ENCODE measurements at places on chromosomes 5 and 9. TPM values are rescaled to one million over a fixed set of nuclear protein-coding genes. Genes with fewer than 3 reads are reported as not detected.

The MYMK gene
- total RNA-seq: not detected

The TCF7 gene
- 0.97 TPM for total RNA-seq

The CDC25C gene
- total RNA-seq: 21.1 TPM

GRCh38 chr9:3692606-3693005 is 166.8 kb upstream of the RFX3 start:
- no peak for DNase-seq

DNA sequence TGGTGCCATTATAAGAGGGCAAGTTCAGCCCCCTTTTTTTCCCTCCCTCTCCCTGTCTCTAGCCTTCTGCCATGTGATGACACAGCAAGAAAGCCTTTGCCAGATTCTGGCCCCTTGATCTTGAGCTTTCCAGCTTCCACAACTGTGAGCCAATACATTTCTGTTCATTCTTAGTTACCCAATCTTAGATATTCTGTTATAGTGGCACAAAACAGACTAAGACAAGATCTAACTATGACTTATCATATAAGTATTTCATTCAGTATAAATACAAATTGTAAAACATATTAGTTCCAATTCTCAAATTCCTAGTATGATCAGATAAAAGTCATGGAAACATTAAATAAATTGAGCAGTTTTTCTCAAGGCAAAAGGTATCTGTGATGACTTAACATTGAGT is 276.3 kb downstream of the COX7C start:
- DNase-seq: no peak

- DNase-seq: no peak
These were observed 52.5 kb downstream of the ZNF474 start for GRCh38 chr5:122181863-122182262.

DNA sequence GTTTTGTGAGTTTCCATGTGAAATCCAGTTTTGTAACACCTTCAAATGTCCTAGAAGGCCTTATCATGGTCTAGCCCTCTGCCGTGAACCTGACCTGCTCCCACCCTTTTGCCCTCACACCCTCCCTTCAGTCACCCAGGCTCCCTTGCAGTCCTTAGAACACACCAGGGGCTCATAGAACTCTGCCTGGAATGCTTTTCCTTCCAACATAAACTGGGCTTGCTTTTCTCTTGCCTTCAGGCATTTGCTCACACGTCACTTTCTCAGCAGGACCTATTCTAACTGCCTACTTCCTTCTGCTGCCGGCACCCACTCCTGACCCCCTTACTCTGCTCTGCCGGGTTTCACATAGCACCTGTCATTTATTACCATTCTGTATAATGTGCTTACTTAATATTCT is 111.9 kb downstream of the PDE8B start:
- no peak for DNase-seq

DNA sequence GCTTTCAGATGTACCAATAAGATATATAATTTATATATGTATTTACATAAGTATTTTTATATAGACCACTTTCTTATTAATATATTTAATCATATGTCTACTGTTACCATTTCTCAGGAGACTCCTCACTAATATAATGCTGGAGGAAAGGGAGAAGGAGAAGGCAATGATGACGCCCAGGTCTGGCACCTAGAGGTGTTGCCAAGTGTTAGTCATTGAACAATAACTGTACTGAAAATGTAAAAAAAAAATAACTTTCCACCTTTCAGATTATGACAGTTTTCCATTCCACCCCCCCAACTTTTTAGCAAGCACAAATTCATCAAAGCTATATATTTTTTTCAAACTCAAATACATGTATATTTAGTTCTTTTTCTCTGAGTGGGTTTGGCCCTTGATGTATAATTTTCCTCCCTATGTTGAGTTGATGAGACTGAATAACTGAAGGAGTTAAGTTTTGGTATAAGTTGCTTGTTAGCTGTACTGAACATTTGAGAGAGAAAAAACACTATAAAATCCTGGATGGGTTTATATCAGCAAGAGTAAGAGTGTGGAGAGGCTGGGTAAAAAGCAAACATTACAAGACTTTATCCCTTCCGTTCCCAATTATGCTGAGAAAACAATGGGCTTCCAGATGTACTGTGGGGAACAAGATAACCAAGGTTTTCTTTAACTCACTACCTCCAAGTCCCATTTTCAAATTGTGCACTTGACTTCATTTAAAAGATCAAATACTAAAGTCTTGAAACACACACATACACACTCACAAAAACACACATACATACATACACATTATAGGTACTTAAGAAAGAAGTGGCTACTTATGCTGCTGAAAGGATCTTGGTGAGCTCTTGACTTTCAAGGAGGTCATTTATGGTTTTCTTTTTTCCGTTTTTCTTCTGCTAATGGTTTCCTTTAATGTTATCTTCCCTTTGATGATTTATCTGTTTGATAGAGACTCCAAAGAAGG is 142.8 kb upstream of the IFNE start:
- no peak for DNase-seq

GRCh38 chr9:118785456-118785855 is 583.8 kb downstream of the BRINP1 start:
- no peak for DNase-seq

GRCh38 chr5:88724201-88724600 is 158.8 kb downstream of the MEF2C start:
- DNase-seq: no peak

GRCh38 chr5:34728236-34728635 is 72.1 kb downstream of the RAI14 start:
- DNase-seq: no peak

GRCh38 chr5:96121364-96121763 is 159.7 kb upstream of the ELL2 start:
- DNase-seq: no peak

GRCh38 chr5:94690778-94691177 is 72.3 kb downstream of the SLF1 start:
- no peak for DNase-seq

- no peak for DNase-seq
These were observed 407.8 kb upstream of the SGCD start for GRCh38 chr5:155919126-155919525.

GRCh38 chr9:31272456-31273295 is 1111.8 kb upstream of the ACO1 start:
- no peak for DNase-seq

- no peak for DNase-seq
These were observed 141.0 kb downstream of the LHFPL2 start for GRCh38 chr5:78507531-78507930.

DNA sequence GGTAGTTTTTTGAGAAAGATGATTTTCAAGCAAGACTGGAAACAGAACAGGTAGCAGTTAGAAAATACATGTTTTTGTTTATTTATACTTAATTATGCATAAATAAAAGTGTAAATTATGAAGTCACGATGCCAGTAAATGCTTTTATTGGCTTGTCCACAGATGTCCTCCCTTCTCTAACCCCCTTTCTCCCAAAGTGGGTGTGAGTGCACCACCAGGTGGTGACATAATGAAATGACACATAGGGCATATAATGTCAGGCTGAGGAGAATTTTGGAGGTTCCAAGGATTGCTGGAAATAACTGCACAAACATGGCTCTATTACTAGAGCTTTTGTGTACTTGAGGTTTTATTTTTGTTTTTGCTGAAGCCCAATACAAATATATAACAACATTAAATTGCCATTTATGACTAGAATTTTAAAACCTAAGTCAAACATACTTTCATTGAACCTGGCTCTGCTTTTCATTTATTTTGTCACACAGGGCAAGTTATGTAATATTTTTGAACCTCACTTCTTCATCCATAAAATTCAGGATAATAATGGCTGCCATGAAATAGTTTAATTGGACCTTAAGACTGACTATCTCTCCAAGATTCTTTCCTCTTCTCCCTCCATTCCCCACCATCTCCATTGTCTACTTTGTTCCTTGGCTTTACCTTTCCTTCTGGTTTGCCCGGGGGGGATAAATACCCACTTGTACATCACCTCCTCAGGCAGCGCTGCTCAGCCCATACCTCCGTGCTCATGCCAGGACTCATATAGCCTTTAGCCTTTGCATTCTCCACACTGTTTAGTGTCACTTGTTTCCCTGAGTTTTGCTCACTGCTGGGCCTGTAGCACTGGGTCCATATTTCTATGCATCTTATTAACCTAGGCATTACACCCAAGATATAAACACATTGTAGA is 168.8 kb downstream of the PDE4D start:
- peak; percentile 55 for DNase-seq

GRCh38 chr5:169116961-169117461 is 183.9 kb downstream of the SLIT3 start:
- no peak for DNase-seq

DNA sequence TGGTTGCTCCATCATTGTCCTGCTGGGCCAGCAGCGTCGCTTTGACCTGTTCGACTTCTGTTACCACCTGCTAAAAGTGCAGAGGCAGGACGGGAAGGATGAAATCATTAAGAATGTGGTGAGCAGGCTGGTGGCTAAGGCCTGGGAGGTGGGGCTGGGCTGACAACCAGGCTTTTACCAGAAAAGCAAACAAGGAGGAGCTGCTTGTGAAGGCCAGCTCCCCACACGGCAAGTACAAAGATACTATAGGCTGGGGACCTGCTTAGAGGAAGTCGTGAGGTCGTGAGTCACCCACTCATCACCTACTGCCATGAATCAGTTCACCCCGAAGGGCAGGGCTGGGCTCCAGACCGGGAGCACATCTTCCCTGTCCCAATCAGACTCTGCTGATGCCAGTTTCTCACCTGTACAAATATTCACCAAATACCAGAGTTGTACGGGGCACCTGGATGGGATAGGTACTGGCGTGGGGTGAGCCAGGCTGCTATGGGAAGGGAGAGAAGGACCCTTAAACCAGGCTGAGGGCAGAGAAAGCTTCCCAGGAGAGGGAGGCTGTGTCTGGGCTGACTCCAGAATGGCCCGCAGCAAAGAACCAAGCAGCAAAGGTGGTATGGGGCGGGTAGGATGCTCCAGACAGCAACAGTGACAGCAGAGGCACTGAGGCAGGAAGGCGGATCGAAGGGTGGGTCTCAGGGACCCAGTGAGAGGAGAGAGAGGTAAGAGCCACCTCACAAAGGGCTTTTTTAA is 69.3 kb upstream of the NIPAL4 start:
- no peak for DNase-seq
